ENCODE measurements at places on chromosomes 5 and 9.

DNA sequence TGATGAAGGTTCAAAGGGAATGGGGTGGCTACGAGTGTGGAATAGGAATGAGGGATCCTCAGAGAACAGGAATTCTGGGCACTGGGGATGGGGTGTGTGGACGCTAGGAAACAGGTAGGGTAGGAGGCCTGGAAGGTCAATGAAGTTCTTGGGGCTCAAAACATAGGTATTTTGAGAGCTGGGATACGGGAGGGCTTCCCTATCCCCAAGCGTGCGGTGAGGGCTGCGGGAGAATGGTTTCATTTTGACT, 718 bp downstream of the QSOX2 start:
- DNase-seq, result no peak

DNA sequence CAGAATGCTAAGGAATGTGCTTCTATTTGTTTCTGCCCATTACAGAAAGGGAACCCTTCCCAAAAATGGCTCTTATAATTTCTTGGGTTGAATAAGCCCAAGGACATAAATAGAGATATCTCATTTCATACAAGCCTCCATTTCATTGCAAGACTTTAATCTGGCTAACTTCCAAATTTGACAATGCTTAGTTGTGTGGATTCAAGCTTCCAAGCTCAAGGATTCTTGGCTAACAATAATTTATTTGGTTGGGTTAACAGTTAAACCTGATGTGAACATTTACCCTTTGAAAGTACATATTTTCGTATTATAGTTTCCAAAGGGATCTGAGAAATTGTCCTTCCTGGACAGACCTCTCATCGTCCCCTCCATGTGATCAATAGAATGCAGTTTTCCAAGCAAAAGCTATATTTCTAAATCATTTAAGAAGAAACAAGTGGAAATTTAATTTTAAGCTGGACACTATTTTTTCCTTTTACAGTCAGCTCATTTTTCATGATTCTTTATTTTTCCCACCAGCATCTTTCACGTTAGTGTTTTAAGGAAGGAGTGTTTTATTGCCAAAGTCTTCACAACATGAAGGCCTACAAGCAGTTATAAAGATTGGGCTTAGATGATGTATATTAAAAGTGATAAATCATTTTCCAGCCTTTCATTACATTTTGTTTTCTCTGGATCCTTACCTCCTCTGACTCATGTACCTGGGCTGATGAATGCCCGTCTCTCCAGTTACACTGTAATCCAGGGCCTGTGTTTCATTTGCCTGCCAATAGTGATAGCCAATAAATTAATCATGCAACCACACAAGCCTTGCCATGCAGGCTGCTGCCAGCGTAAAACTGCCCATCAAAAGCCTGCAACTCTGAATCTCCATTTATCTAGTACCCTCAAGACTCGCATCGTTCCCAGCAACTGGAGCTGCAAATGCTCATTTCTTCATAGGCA, 176.7 kb downstream of the NTRK2 start:
- no peak for DNase-seq

DNA sequence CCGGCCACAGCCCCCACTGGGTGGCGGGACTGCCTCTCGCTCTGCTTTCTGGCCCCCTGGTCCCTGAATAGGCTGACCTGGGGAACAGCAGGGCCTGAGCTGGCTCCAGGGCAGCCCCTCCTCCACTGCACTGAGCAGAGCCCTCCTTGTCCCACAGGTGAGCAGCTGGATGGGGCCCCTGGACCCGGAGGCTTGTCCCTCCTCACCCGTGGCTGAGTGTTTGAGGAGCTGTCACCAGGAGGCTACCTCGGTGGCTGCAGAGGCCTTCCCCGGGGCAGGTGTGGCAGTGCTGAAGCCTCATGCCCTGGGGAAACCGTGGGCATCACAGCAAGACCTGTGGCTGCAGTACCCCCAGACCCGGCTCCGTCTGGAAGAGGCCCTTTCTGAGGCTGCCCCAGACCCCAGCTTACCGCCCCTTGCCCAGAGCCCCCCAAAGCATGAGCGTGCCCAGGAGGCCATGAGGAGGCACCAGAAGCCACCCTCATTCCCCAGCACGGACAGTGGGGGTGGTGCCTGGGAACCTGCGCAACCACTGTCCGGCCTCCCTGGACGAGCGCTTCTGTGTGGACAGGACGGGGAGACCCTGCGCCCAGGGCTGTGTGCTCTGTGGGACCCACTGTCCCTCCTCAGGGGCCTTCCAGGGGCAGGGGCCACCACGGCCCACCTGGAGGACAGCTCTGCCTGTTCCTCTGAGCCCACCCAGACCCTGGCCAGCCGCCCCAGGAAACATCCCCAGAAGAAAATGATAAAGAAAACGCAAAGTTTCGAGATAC, 28.5 kb upstream of the LRRC14B start:
- DNase-seq, result no peak

- no peak for DNase-seq
Measured at GRCh38 chr9:121154782-121155181, 46.9 kb downstream of the RAB14 start.

Data from DMS79 treated with DMSO at 0.1 percent for 48 hours (cell line).